ENCODE measurements at places on chromosomes 2 and 18.

- DNase-seq, result peak; percentile 11
Observed at GRCh38 chr2:96386470-96386869, 50.9 kb downstream of the NCAPH start.

DNA sequence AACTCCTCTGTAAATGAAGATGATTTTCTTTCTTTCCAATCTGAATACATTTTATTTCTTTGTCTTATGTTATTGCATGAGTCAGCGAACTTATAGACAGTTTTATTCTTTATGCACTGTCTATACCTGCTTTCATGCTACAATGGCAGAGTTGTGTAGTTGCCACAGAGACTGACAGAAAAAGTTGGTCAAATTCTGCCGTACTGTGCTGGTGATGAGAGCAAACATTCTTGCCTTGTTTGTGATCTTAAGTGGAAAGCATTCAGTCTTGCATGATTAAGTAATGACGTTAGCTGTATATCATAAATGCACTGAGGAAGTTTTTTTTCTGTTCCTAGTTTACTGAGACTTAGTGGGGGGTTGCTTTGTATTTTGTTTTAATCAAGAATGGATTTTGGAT is 32.9 kb downstream of the ZC3H15 start:
- no peak for DNase-seq

- DNase-seq, result no peak
Observed at GRCh38 chr2:28343971-28344715, 48.5 kb upstream of the FOSL2 start.

- no peak for DNase-seq
Observed at GRCh38 chr2:157971702-157972101, 95.6 kb upstream of the ACVR1 start.

DNA sequence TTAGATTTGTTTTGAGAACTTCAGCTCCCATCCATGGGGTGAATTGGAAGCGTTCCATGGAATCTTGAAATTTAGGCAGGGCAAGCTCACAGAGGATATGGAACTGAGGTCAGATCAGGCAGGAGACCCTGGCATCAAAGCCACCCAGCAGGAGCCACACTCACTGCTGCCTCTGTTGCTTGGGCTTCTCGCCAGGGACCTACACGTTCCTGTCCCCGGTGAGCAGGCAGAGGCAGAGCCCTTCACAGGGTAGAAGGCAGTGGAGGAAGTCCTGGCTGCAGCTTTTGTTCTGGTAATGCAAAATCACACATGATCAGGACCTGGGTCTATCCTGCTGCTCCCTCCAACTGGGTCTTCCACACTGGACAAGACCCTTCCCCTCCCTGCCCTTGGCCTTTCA is 42.1 kb downstream of the CAPN13 start:
- no peak for DNase-seq

DNA sequence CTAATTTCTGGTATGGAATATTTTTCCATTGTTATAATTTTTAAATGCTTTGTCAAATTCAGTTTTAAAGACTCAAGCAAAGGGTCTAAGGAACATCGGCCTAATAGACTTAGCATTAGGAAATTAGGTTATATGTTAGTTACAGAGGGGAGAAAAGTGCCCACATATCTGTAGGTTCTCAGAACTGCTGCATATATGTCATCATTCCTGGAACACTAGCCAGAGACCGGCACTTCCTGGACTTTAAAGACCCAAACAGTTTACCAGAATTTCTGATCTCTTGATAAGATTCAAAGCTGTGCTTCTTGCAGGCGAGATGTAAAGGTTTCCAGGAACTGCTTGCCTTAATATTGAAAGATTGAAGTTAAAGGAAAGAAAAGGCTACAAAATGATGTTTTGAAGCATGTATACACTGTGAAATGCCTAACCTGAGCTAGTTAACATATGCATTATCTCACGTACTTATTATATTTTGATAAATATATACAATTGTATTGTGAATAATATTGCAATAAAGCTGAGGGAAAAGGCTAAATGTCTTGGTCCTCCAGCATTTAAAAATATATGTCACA is 993.6 kb downstream of the LRP1B start:
- DNase-seq, result no peak

- DNase-seq, result no peak
Observed at GRCh38 chr2:109594246-109594885, 19.4 kb downstream of the SEPTIN10 start.

- no peak for DNase-seq
Observed at GRCh38 chr2:43569921-43570320, 25.9 kb downstream of the THADA start.

DNA sequence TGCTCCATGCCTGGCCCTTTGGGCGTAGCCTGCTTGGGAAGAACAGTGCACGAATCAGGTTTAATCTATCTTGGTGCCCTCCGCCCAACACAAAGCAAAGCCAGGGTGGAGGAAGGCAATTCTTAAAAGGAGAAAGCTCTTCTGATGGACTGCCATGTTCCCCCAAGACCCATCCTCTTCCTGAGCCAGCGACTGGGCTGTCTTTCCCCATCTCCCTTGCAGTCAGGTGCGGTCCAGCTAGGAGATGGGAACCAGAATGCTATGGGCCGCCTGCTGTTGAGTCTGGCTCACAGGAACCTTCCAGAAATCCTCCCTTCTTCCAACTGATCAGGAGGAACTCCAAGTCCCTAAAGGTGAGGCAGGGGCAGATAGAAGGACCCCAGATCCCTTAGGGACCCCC is 105.0 kb downstream of the SH3BP4 start:
- DNase-seq, result no peak

DNA sequence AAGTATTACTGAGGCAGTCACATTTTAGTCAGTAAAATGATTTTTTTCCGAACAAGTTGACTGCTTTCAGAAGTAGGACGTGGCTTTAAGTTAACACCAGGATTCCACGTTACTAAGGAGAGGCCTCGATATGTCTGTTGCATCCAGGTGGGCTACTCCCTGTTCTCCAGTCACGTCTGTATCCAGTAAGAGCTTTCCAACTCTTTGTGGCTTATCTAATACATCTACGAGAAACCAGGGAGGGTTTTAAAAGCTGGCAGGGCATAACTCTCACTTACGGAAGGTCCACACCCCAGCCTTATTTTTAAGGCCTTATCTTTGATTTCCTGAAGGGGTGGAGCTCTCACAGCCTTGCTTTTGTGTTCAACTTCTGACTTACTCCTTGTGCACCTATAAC is 99.2 kb downstream of the SLC8A1 start:
- DNase-seq, result no peak

- no peak for DNase-seq
Observed at GRCh38 chr18:8990276-8991031, 112.0 kb upstream of the NDUFV2 start.

DNA sequence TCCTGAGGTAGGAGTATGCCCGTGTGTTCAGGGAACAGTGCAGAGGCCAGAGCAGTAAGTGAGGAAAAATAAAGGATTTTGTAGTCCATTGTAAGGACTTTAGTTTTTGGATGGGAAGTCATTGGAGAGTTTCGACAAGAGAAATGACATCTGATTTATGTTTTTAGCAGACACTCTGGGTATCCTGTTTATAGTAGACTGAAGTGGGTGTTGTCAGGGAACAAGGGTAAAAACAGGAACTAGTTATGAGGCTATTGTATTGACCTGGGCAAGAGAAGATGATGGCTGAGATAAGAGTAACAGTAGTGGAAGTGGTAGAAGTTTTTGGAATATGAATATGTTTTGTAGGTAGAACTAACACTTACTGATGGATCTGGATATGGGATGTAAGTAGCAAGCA is 59.8 kb downstream of the GTF2A1L start:
- no peak for DNase-seq

DNA sequence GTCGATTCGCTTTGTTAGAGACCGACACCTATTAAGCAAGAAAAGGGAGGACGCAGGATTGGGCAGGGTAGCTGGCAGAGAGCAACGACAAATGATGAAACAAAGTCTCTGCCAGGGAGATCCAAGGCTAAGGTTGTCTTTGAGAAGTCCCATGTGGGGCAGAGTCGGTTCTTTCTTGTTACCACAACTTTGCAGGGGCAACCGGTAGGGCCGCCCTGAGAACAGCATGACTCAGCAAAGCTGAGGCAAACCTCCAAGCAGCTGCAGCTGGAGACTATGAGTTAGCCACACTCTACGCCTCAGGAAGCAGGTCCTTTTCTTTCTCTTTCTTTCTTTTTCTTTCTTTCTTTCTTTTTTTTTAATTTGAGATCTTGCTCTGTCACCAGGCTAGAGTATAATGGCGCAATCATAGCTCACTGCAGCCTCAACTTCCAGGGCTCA is 452.3 kb upstream of the ID2 start:
- no peak for DNase-seq

DNA sequence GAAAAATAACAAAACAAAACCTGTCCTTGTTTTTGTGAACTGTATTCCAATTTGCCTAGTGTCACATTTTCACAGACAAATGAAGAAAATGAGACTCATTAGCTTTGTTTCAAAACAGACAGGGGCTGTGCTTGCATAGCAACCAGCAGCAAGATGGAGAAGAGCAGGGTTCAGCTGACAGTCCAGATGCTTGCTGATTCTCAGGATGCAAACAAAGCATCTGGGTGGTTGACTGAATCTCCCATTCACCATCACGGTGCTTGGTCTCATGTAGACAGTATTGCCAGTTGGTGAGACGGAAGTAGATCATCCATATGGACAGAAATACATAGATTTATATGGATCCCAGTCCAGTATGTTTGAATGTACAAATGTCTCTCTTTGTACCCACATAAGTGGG is 326.8 kb downstream of the CCDC85A start:
- no peak for DNase-seq

- DNase-seq, result no peak
Observed at GRCh38 chr2:225004597-225004996, 37.7 kb downstream of the DOCK10 start.

DNA sequence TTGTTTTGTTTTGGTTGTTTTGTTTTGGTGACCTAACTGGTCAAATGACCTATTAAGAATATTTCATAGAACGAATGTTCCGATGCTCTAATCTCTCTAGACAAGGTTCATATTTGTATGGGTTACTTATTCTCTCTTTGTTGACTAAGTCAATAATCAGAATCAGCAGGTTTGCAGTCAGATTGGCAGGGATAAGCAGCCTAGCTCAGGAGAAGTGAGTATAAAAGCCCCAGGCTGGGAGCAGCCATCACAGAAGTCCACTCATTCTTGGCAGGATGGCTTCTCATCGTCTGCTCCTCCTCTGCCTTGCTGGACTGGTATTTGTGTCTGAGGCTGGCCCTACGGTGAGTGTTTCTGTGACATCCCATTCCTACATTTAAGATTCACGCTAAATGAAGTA is at the start of gene TTR:
Gene TTR, plus strand, starts transcription at position 250 of the 400 bp plus-strand sequence. Its CDS starts 26 bp downstream, at position 276.
- no peak for DNase-seq

- no peak for DNase-seq
Observed at GRCh38 chr2:196259507-196260481, 88.4 kb upstream of the STK17B start.

DNA sequence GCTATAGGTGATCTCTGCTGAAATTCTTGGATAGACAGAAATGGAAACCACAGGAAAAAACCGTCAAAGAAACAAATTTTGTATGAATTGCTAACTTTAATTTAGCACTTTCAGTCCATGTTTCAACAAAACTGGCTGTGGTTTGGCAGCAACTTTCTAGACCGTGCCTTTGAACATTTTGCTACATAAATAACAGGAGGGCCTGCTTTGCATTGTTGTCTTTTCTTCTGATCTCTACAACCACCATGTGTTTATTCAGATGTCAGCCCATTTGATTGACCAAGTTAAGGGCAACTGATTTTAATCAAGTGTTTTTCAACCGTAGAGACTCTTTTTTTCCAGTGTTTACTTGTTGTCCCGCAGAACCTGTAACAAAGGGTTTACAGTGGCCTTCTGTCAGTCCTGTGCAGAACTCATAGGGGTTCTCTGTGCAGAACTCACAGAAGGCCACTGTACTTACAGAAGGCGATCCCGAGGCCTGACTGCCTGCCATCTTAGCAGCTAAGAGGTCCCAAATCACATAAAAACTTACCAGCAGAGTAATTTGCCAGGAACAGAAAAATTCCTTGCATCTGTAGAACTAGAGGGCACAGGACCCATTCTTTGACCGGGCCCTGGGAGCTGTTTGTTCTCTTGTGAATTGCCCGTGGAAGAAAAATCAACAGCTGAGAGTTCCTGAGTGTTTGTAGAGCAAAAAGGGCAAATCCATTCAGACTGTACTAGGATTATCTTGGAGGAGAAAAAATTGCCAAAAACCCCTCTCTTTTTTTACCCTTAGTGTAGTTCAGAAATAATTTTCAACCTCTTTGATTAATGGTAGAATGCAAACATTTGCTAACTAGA is 120.6 kb downstream of the PRKRA start:
- DNase-seq, result no peak

GRCh38 chr2:8550481-8550880 is 131.4 kb upstream of the ID2 start:
- DNase-seq, result no peak

GRCh38 chr2:240921311-240921994 is 15.3 kb downstream of the CROCC2 start:
- no peak for DNase-seq

GRCh38 chr2:197157879-197158537 is 152.6 kb downstream of the ANKRD44 start:
- no peak for DNase-seq

- DNase-seq, result no peak
Observed at GRCh38 chr2:55555977-55556376, 36.5 kb downstream of the CFAP36 start.

Data from NCI-H2029 treated with DMSO at 0.1 percent for 48 hours (cell line).